ENCODE measurements at places on chromosomes 13 and 19.

- DNase-seq: no peak
Observed at GRCh38 chr19:10555610-10555973, 10.2 kb downstream of the KRI1 start.

DNA sequence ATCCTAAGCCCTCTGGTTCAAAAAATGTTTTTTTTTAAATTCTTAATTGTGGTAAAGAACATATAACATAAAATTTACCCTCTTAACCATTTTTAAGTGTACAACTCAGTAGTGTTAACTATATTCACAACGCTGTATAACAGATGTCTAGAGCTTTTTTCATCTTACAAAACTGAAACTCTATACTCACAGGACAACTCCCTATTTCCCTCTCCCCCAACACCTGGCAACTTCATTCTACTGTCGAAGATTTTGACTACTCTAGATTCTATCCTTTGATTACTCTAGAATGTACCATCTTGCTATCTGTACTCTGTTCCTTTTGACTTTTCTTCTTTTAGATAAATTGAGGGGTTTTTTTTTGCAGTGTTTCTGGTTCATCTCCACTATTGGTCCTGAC is 200.4 kb downstream of the KLF12 start:
- DNase-seq: no peak

GRCh38 chr13:22937241-22937640 is 243.5 kb upstream of the SGCG start:
- DNase-seq: no peak

- DNase-seq: no peak
Observed at GRCh38 chr13:106010836-106011235, 524.6 kb downstream of the EFNB2 start.

DNA sequence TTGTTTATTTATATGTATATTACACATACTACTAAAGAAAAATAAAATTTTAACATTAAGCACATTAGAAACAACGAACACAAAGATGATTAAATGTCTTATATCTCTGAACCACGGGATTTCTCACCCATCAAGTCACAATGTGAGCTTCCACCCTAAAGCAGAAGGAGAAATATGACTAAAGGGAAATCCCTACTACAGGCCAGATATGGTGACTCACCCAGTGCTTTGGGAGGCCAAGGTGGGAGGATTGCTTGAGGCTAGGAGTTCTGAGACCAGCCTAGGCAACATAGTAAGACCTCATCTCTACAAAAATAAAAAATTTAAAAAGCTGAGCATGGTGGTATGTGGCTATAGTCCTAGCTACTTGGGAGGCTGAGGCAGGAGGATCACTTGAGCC is 24.6 kb downstream of the DCT start:
- no peak for DNase-seq

GRCh38 chr19:35717665-35718344 is at the start of gene KMT2B:
KMT2B (plus strand) TSS chr19:35718003; CDS start chr19:35718019, 16 bp downstream.
- DNase-seq: no peak

DNA sequence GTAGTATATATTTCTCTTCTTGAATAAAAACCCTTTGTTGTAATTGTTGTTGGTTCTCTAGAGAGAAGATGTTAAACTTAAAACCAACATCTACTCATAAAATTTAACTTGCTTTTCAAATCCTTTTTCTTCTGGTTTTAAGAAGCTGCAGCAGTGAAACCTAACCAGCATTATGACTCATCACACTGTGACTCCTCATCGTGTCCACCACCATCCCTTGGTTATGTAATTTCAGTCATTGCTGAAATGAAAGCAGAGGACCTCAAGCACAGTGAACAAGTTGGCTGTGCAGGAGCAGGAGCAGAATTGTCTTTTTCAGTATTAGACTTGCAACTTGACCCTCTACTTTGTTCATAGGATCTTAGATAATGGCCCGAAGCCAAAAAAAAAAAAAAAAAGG is 64.9 kb upstream of the HTR2A start:
- no peak for DNase-seq

DNA sequence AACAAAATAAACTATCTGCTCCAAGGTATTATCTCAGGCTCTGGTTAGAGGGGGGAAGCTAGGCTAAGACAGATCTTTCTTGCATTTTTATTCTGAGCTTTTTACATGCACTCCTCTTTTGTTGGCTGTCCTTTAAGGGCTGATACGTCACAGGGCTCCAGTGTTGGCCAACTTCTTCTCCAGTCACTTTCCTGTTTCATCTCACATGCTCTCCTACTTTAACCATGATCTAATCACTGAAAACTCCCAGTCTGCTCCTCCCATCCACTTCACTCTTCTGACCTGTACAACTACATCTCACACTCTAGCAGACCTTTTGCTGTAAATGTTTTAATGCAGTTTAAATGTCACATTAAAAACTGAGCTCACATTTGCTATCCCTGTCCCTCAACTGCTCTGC is 510.0 kb upstream of the KLF12 start:
- DNase-seq: no peak

DNA sequence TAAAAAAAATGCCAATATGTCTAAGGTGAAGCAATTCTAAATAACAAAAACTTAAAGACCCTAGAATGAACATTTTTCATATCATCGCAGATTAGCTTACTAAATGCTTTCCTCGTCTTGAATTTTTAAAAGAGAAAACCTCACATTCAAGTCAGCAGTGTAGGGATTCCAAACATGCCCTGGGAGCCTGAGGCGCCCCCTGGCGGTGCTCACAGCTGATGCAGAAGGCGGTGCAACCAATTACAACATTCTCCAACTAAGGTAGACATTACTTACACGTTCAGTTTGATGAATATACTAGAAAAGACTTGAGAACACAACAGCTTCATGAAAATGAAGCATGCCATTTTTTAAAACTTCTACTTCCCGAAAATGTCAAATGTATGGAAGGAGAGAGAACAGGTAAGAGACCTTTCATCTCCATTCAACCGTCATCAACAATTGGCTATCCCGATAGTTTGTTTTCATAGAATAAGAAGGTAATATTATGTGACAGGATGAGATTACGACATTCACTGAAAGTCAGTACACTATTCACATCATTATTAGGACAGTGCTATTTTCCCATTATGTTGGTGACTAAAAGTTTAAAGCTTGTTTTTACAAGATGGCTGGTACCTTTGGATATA is 304.4 kb downstream of the DCLK1 start:
- no peak for DNase-seq

- peak; percentile 41 for DNase-seq
Observed at GRCh38 chr19:14530005-14530348, 583 bp downstream of the TECR start.

- DNase-seq: no peak
Observed at GRCh38 chr13:73168953-73169401, 110.2 kb downstream of the KLF5 start.

GRCh38 chr19:56319991-56320390 is 5.4 kb upstream of the ZSCAN5A start:
- DNase-seq: no peak

DNA sequence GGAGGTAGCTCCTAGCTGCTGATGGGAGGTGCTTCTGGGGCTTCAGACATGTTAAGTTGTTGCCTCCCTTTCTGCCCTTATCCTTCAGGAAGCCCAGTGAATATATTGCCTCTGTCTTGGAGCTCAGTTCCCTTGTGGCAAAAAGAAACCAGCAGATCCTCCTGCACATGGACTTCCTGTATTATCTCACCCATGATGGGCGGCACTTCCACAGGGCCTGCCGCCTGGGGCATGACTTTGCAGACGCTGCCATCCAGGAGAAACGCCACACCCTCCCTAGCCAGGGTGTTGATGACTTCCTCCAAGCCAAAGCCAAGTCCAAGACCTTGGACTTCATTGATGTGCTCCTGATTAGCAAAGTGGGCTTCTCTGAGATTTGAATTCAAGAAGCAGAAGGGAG is 6.0 kb upstream of the CYP4F12 start:
- no peak for DNase-seq

GRCh38 chr13:28041031-28041461 is 52.6 kb upstream of the URAD start:
- DNase-seq: no peak

DNA sequence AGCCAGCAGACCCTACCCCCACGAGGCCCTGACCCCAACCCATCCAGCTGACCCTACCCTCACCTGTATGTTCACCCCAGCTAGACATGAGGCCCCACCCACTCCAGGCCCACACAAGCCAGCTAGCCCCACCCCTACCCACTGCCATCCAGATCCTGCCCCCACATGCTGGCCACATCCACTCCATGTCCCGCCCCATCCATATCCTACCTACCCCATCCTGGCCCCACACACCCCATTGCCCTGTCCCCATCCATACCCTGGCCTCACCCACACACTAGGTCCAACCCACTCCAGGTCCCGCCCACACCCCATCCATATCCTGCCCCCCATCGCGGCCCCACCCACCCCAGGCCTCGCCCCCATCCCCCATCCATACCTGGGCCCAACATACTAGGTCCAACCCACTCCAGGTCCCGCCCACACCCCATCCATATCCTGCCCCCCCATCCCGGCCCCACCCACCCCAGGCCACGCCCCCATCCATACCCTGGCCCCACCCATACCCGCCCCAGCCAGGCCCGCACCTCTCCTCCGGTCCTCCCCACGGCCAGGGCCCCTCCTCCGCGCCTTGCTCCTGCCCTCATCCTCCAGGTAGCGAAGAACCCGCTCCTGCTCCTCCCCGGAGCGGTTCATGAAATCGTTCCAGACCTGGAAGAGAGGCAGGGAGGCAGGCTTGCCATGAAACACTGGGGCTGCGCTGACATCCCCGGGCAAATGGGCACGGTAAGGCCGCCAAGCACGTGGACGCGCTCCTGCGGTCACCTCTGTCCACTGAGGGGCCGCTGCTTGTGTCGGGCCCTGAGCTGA is 7.2 kb downstream of the RNU6-9 start:
- DNase-seq: no peak

- peak; percentile 54 for DNase-seq
Observed at GRCh38 chr19:46076951-46077814, 36.4 kb upstream of the IGFL4 start.

DNA sequence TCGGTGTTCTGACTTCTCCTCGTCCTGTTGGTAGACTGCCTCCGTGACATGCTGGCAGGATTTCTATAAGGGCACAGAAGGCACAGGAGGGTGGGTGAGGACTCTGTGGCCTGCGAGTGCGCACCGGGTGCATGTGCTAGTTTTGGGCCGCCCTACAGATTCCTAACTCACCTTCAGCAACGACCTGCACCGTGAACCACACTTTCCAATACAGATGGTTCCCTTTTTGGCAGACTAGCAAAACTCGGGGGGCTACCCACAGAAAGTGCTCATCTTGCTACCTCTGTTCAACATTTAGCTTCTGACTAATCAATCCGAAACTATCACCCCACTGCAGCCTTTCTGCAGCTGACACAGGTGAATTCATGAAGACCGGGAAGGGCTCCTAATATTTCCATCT is 14.1 kb upstream of the AMER2 start:
- DNase-seq: no peak

GRCh38 chr19:47723581-47723940 is 10.3 kb downstream of the EHD2 start:
- DNase-seq: no peak

- no peak for DNase-seq
Observed at GRCh38 chr13:35164324-35164932, 222.4 kb downstream of the NBEA start.

DNA sequence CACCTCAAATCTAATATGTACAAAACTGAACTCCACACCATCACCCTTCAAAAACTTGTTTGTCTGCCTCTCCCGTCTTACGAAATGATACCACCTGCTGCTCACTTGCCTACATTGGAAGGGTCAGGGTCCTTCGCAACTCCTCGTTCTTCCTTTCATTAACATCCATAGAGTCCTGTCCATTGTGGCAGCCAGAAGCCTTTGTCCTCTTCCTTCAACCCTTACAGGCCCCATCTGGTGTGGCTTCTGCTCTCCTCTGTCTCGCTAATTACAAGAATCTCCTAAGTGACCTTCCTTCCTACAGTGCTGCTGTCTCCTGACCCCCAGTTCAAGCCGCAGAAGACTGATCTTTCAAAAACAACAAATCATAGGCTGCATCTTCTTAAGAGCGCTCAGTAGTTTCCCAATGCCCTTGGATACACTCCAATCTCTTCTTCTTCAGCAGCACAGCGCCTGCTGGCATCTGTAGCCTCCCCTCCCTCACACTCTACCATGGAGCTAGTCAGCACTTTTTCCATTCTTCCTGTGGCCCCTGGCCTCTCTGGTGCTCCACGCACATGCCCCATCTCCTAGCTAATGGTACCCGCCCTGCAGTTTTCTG is 382.7 kb downstream of the LIG4 start:
- no peak for DNase-seq

- DNase-seq: peak; percentile 95
Observed at GRCh38 chr19:55586976-55587668, 6.5 kb upstream of the ZNF579 start.

DNA sequence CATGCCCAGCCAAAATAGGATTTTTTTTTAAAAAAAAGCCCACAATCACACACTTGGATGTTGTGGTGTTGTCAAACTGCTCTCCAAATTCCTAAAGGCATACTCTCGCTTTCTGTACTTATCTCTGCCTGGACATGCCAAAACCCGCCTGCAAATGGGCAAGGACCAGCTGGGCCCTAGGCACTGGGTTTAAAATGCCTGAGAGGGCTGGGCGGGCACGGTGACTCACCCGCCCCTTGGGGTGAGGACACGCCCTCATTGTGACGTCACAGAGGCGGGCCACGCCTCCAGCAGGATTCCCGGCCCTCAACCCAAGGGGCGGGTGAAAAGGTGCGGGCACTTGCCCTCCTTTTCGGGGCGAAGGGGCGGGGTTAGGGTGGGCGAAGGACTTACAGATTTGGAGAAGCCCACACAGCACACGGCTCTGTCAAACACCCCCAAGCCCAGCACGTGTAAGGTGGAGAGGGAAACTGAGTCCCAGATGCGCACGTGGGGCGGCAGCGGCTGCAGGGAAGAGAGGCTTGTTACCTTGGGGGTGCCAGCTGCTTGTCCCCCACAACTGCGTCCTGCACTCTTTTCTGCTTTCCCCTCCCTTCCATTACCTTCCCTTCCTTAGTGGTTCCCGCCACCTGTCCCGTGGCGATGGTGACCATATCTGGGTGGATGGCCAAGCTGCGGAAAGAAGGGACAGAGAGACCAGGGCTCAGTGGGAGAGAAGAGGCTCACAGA is 6.6 kb downstream of the EML2 start:
- DNase-seq: peak; percentile 53

DNA sequence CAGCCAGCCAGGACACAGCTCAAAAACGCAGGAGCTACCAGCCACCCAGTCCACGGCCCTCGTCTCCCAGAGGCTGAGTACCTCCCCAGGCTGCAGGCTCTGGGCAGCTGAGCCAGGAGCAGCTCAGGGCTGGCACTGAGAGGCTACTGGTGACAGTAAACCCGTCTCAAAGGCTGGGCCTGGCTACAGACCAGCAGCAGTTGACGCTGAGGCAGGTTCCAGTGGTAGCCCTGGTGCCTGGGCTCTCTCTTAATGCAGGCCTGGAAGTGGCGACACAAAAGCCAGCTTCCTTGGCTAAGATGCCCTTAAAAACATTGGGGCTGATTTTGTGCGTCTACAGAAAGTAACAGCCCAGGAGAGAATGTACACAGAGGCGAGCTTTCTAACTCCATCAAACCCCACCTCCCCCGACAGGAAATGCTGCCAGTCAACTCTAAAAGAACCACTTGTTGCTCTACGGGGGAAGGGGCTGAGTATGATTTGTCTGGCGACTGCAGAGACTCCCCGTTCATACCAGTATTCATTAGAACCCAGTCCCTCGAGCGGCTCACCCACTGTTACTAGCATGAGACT is 126.3 kb downstream of the STK24 start:
- DNase-seq: no peak

Measured in activated naive CD8-positive, alpha-beta T cell treated with anti-CD3 and anti-CD28 coated beads for 36 hours (primary cell).